Nasal cavity respiratory epithelium epithelial cell of viscerocranial mucosa (primary cell): ENCODE measurements at places on chromosomes 7 and 10. TPM values are rescaled to one million over a fixed set of nuclear protein-coding genes. Genes with fewer than 3 reads are reported as not detected.

Gene RAB19
- 0.50 TPM in 1 of 2 replicates, not detected in the other for total RNA-seq

Gene RNF32
- 1.1 and 2.1 TPM in 2 replicates for total RNA-seq

Gene PPP1R9A
- total RNA-seq: 0.34 and 2.1 TPM in 2 replicates

Gene MBLAC1
- 1.00 and 1.0 TPM in 2 replicates for total RNA-seq

Gene CRHR2
- not detected in 2 replicates for total RNA-seq

Gene PALD1
- total RNA-seq: 0.28 and 0.34 TPM in 2 replicates

Gene ACBD7
- total RNA-seq: under 0.01 and 0.07 TPM in 2 replicates

Gene PLA2G12B
- total RNA-seq: not detected in 2 replicates

Gene IKZF1
- 0.07 TPM in 1 of 2 replicates, not detected in the other for total RNA-seq

Gene ZNF479
- not detected in 2 replicates for total RNA-seq
